Epithelial cell of prostate (primary cell): ENCODE measurements at places on chromosomes 2 and 18.
A peak's percentile ranks its signal among the peaks of the same experiment; 100 is the strongest.

GRCh38 chr18:28269750-28270149 lies 92.8 kb upstream of the CDH2 start:
- DNase-seq = no peak

DNA sequence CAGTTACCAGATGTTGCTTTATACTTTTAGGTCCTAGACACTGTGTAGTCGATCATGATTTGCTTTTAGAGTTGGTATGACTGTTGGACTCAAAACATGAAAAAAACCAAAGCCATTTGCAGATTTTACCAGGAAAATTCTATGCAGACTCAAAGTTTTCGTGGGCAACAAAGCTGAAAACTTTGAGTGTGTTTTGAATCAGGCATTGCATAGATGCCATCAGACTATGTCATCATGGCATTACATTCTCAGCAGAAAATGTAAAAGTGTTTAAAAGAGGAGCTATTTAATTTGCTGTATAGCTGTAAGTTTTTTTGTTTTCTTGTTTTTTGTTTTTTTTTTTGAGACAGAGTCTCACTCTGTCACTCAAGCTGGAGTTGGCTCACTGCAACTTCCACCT lies 43.5 kb upstream of the ELAC1 start:
- no peak for DNase-seq

DNA sequence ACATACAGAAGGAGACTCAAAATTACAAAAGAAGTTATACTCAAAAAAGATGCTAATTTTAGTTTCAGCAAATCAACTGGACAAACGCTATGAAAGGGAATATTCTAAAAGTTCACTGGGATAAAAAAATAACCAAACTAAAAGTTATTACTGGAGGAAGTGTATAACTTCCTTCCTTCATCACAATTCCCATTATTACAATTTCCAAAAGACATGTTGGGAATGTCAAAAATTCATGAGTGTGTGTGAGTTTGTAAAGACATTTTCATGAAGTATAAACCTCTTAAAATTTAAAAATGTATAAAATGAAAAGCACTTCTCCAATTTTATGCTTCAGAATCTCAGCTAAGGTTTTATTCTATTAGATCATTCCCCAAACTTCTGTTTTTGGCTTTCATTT lies 67.8 kb downstream of the MERTK start:
- DNase-seq = no peak

GRCh38 chr2:107627164-107627563 lies 199.5 kb upstream of the RGPD4 start:
- DNase-seq = no peak

DNA sequence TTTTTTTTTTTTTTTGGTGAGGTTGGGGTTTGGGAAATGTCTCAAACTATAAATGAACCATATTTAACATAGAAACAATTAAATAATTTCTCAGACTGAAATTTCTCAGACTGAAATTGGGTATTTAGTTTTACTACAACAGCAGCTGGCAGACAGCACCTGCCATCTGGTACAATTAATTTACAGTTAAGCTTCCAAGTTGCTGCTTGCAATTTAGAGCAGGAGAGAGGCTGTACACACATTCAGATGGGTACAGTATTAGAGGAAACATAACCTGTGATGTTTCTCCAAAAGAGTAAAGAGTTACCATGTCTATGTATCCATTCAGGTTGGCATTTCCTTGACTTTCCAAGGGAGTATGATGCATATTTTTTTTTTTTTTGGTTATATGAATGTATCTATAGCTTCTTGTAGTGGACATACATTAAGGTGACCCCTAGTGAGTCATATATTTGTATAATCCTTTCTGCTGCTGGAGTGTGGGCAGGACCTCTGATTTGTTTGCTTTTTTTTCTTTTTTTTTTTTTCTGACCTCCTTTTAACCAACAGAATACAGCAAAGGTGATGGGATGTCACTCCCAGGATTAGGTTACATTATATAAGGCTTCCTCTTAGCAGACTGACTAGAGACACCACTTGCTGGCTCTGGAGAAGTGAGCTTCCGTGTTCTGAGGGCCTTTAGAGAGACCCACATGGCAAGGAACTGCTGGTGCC lies 201.7 kb downstream of the PTH2R start:
- no peak for DNase-seq

DNA sequence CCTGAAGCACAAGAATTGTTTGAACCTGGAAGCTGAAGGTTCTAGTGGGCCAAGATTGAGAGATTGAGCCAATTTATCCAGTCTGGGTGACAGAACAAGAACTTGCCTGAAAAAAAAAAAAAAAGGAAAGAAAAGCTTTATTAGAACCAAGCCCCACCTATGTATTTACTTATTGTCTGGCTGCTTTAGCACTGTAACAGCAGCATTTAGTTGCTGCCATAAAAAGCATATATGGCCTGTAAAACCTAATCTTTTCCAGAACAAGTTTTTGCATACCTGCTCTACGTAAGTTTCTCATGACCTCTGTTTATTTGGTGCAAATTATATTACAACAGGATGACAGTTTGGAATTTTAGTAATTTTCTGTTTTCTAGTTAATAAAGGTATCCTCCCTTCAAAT lies 1565.6 kb upstream of the LRRTM1 start:
- DNase-seq = no peak

DNA sequence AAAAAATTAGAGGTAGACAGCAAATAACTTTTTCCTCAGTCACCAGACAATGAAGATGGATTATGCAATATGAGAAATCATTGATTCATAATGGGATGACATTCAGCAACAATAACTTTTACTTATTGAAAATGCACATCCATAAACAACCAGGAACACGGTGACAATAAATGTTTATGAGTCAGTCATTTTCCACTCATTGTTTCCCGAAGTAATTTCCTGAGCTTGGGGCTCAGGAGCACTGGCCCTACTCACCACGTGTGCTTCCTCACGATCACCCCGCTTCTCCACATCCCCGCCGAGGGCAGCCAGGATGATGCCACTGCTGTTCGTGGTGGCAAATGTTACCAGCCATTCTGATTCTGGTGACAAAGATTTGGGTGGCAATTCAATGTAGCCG lies 156.3 kb downstream of the LAMA1 start:
- no peak for DNase-seq

- no peak for DNase-seq
Observed at GRCh38 chr18:42730272-42730671, 385.2 kb downstream of the RIT2 start.

DNA sequence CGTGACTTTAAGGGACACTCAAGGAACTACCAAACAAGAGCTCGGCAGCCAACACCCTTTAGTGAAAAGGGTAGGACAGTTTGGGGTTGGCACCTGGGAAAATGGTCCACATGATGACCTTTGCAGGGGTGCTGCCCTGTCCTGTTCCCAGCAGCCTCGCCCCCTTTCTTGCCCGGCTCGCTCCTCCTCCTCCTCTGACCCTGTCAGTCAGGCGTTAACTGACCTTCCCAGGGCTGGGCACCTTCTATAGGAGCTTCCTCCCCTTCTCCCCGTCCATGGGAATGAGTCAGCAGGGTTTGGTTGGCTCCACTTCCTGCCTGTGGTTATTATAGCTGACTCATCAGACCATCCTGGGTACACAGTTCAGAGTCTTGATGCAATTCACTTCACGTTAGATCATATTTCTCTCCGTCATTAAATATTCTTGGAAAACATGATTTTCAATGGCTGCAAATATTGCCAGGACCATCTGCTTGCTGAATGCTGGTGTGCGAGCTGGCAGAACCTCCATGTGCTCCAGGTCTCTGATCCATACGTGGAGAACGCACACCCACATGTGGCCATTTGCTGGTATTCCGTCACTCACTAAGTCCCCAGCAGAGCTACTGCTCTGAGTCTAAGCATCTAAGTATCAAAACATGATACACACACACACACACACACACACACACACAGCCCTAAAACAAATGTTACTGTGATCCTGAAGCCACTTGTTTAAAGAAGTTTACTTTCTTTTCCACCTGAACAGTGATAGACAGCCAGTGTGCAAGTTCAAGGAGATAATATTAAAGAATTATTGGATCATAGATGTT lies 185.0 kb downstream of the ANAPC1 start:
- peak; percentile 93 for DNase-seq

DNA sequence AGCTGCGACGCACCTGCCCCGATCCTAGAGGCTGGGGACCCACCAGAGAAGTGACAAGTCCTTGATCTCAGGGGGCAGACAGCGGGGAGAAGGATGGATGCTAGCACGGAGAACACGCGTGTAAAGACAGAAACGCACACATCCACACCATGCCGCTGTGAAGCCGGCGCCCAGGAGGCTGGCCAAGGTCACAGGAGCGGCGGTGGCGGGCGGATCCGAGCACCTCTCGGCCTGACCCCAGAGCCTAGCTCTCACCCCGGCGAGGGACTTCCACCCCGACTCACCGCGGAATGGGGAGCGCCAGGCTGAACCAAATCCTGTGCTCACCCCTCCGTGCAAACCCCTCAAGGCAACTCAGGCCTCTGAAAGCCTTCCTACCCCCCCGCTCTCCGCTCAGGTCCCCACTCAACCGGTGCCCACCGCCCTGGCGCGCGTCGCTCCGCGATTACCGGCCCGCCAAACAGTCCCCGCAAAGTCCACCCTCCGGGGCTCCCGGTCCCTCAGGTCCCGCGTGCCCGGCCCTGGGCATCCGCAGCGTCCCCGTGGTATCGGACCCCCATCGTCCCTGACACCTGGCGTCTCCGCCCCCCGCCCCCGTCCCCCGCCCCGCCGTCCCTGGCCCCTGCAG lies 460 bp upstream of the LRRFIP1 start:
- no peak for DNase-seq

GRCh38 chr2:201466050-201466675 lies 14.6 kb downstream of the STRADB start:
- peak; percentile 31 for DNase-seq

DNA sequence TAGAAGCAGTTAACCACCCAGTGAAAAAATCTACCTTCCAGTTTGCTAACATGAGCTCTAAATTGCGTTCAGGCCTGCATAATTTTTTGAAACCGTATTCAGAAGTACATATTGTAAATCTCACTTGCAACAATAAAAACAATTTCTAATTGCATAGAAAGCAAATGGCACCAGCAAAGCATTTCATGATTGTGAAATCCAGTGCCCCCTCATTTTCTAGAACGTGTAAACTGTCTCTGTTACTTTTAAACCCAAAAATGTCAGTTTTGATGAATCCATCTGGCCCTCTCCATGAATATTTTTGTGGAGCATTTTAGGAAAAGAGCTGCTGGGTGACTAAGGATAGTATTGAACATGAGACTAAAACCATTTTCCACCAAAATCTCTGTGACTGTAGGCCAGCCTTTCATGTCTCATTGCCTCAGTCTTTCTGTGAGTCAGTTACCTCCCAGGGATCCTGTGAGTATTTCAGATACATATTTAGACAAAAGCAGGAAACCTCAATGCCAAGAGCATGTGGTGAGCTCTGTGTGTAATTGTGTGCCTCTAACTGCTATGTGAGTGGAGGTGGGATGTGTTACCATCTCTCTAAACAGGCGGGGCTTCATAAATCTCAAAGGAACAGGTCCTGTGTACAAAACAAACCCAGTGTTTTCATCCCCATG lies 477.8 kb upstream of the DCC start:
- DNase-seq = no peak

- no peak for DNase-seq
Observed at GRCh38 chr2:96512341-96512740, 7.2 kb upstream of the NEURL3 start.

DNA sequence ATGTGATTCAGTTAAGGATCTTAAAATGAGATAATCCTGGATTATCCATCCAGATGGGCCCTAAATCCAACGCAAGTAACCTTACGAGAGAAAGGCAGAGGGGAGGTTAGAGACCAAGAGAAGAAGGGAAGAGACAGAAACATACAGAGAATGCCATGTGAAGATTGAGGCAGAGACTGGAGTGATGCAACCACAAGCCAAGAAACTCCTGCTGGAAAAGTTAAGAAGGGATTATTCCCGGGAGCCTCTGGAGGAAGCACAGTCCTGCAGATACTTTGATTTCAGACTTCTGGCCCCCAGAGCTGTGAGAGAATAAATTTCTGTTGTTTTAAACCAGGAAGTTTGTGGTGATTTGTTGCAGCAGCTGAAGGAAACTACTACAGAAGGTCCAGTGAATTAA lies 992.7 kb downstream of the BCL11A start:
- no peak for DNase-seq

DNA sequence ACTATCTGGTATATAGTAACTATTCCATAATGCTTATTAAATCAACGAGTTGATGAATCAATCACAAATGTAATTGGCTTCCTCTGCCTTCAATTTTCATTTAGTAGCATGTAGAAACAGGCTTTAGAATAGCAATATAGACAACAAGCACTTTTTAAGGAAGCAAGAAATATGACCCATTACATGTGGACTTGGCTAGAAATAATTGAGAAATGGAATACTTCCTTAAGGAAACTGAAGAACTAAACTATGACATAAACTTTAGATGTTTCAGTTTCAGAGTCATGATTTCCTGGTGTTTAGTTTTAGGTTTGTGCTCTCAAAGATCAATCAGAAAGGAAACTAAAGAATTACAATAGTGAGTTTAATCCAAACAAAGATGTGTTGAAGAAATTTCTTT lies 443.8 kb downstream of the MBD2 start:
- no peak for DNase-seq

GRCh38 chr2:129918604-129919003 lies 60.9 kb upstream of the RAB6C start:
- DNase-seq = no peak

DNA sequence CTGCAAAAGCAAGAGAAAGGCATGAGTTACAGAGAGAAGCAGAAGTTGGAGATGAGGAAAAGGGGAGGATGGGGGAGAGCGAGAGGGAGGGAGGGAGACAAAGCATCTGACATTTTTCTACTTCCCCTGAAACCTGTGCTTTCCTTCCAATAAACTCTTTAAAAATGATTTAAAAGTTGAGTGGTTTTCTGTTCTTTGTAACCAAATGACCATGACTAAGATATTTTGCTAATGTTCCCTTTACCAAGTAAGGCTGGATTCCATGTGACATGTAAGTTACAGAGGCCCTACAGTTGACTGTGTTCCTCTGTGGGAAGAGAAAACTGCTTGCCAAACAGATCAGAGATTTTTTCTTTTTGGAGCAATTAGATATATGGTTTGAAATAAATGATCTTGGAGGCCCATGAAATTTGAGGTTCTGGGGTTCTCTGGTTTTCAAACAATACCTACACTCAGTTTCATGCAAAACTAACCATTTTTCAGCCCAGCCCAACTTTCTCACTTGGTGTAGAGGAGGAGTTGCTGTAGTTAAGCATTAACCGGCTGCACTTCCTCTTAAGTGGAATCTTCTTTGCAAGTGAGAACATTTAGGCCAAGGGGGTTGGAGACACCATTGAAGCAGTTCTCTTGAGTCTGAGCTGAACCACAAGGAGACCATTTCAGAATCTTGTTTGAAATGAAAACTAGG lies 34.5 kb downstream of the INSIG2 start:
- no peak for DNase-seq

DNA sequence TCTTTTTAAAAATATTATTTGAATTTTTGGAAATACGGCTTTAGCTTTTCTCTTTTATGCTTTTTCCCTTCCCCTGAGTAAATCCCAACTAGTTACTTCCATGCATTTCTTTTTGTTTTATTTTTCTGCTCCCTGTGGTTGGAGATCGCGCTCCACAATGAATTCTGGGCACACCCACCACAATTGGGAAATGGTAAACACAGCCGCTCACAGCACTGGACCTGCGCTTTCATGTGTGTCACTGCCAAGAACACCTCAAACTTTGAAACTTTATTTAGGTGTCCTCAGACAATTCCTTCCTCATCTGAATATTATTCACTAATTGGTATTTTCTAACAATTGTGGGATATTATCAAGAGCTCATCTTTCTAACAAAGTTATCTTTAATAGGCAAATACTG lies 82.8 kb upstream of the TMEM18 start:
- DNase-seq = no peak

GRCh38 chr18:58211510-58211909 lies 167.5 kb downstream of the NEDD4L start:
- no peak for DNase-seq
